Stimulated activated CD8-positive, alpha-beta memory T cell treated with anti-CD3 and anti-CD28 coated beads, Interleukin-12 subunit alpha, Interleukin-12 subunit beta, amount 100 ng/mL, for 1 hour (primary cell): ENCODE measurements at places on chromosomes 7 and 10.

DNA sequence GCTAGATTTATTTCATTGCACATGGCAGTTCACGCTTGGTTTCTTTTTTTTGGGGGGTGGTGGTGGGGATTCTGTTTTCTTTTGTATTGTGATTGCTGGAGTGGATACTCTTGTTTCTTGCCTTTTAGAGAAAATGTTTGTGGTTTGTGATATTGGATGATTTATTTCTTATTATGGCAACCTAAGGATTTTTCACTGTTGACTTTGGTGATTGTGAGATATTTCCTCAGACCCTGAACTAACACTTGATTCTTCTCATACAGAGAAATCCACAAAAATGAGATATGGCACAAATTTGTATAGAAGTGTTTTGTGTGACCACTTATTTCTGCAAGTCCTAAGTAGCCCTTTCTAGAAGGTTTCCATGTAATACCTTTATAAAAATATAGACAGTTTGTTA lies 871.1 kb downstream of the LRMDA start:
- no peak for DNase-seq

GRCh38 chr7:343227-343822 lies 53.4 kb downstream of the FOXL3 start:
- no peak for DNase-seq

DNA sequence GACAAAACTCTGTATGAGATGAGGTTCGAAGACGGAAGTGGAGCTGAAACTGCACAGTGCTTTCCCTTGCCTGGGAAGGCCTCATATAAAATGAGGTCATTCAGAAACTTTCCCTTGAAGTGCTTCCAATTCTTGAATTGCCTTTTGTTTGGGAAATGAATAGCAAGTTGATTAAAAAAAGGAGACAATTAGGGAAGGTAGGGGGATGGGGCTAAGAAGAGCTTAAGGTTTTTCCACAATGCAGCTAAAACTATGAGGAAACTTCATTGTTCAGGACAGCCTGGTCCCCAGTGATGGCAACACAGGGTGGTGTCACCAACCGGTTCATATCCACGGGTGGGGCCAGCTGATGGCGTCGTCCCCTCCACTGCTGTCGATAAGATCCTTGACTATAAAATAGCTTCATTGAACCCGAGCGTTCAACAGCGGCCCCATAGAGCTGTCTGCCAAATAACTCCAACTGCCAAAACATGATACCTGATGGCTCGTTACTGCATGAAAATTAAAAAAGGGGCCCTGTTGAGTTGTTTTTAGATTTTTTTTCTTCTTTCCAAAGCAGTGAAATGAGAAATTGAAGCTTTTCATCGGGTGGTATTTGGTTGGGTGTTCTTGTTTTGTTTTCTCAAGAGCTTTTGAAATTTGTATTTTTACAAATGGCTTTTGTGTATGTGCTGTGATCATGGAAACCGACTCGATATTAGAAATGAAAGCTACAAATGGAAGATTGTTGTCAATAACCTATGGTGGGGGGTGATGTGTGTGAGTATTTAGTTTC lies 2.8 kb upstream of the CELF2 start:
- DNase-seq = no peak

DNA sequence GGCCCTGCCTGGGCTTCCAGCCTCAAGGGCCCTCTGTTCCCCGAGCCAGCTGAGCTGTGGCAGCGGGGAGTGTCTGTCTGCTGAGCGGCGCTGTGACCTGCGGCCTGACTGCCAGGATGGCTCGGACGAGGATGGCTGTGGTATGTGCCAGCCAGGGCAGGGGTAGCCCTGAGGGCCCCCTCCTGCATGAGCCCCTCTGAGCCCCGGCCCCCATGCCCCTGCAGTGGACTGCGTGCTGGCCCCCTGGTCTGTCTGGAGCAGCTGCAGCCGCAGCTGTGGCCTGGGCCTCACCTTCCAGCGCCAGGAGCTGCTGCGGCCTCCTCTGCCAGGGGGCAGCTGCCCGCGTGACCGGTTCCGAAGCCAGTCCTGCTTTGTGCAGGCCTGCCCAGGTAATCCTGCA lies 28.4 kb upstream of the ZNF467 start:
- DNase-seq = no peak

- no peak for DNase-seq
Observed at GRCh38 chr10:89201345-89202032, 5.6 kb downstream of the CH25H start.

GRCh38 chr7:15686957-15687545 lies 568 bp upstream of the MEOX2 start:
- DNase-seq = no peak

GRCh38 chr10:21885940-21886339 lies 117.6 kb downstream of the DNAJC1 start:
- no peak for DNase-seq

GRCh38 chr10:79081353-79082034 lies 12.7 kb downstream of the ZMIZ1 start:
- no peak for DNase-seq

DNA sequence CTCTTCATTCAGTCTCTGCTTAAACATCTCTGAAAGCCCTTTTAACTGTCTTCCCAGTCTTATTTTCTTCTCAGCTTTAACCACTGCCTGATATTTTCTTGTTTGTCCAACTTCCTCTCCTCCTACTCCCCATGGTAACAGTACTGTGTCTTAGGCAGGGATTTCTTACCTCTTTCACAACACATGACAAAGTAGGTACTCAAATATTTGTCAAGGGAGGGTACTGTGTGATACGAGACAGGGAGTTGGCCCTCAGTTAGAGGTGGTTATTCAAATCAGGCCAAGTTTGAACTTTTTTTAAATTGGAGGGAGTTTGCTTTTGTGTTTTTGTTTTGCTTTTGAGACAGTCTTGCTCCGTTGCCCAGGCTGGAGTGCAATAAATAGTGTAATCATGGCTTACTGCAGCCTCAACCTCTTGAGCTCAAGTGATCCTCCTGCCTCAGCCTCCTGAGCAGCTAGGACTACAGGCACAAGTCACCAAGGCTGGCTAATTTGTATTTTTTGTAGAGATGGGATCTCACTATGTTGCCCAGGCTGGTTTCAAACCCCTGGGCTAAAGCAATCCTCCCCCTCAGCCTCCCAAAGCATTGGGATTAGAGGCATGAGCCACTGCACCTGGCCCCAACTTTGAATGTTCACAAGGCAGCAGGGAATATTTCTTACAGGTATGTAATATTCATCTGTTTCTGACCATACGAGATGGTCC lies 2.5 kb upstream of the KPNA7 start:
- no peak for DNase-seq
